ENCODE measurements at places on chromosomes 12 and 14.

DNA sequence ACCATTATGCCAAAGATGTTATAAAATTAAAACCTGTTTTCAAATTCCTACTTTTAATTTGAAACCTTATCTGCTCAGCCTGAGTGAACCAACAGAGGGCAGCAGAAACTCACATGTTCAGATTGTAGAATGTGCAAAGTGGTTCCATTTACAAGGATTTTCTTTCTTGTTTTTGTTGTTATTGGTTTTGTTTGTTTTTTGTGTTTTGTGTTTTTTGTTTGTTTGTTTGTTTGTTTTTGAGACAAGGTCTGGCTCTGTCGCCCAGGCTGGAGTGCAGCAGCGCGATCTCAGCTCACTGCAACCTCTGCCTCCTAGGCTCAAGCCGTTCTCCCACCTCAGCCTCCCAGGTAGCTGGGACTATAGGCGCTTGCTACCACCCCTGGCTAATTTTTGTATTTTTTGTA is 22.8 kb upstream of the GARIN2 start:
- DNase-seq, result peak; percentile 75

- no peak for DNase-seq
These were observed 69.9 kb downstream of the PPM1H start for GRCh38 chr12:62865065-62865464.

DNA sequence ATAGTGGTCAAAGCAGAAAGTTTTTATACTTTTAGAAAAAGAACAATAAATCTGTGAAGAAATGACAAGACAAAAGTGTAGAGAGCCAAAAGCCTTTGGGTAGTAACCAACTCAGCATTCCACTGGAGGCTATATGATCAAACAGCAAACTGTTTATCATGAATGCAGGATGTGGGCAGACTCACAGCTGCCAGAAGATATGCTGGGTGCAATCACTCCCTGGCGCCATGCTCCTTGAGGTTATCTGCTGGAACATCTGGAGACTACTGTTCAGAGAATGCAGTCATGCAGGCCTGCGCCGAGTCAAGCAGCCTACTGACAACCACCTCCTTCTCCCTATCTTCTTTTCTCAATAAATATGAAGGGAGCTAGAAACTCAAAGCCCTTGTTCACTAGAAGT is 49.0 kb upstream of the SLC8A3 start:
- peak; percentile 97 for DNase-seq

- DNase-seq, result no peak
These were observed 26.5 kb downstream of the MTA1 start for GRCh38 chr14:105445901-105446845.

- DNase-seq, result no peak
These were observed 58.5 kb downstream of the ARL6IP4 start for GRCh38 chr12:123038966-123039365.

DNA sequence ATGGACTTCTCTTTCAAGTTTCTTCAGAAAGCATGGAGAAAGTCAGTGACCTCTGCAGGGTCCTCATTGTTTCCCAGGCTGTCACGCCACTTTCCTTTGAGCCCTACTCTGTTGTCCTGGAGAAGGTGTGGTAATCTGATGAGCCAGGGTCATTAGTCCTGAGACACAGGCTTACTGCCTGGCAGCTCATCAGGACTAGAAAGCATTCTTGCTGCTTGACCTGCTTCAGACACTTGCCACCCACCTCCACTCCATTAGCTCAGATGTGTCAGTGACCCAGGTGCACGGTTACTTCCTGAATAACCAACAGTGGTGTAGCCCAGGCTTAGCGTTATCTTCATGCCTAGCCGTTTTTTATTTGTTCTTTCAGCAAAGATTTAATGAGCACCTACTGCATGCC is 93.9 kb downstream of the FGD4 start:
- DNase-seq, result no peak

DNA sequence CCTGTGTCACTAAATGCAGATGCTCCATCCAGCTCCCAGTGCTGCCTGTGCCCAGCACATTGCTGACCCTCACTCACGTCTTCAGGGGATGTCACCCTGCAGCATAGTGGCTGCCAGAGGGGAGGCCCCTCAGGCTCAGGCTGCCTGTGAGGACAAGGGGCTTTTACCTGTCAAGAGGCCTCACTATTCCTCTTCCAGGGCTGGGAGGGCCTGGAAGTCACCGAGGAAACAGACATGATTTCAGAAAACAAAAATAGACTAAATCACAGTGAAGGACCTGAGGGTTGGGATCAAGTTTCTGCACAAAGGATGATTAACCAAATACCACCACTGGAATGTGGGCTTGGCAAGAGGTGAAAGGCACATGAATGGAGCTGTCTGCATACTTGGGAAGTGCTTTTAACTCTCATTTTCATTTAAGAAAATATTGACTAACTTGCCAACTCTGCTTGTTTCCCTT is 1202.3 kb downstream of the BCL11B start:
- no peak for DNase-seq

- no peak for DNase-seq
These were observed 549.9 kb downstream of the GALC start for GRCh38 chr14:87443039-87443438.

GRCh38 chr12:69502345-69503081 is 32.3 kb downstream of the FRS2 start:
- DNase-seq, result no peak

DNA sequence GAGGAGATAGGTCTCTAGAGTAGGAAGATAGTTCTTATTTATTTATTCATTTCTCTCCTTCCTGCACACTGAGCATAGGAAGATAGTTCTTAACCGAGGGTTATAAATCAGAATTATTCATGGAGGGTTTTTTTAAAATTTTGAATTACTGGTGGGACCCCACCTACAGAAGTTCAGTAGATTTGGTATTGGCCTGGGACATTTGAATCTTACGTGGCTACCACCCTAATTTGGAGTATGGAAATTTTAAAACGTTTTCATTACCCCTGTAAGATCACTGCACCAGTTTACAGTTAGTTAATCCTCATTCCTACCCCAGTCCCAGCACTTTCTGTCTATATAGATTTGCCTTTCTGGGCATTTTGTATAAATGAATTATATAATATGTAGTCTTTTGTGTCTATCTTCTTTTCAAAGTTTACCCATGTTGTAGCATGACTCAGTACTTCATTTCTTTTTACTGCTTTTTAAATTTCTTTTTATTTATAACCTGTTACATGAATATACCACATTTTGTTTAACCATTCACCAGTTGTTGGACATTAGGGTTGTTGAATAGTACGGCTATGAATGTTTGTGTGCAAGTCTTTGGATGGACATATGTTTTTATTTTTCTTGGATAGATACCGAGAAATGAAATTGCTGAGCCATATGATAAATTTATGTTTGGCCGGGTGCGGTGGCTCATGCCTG is 44.9 kb downstream of the YLPM1 start:
- no peak for DNase-seq

GRCh38 chr12:104974626-104975290 is 11.4 kb upstream of the NOPCHAP1 start:
- DNase-seq, result no peak

GRCh38 chr12:14442221-14442881 is 76.9 kb downstream of the ATF7IP start:
- DNase-seq, result peak; percentile 16

DNA sequence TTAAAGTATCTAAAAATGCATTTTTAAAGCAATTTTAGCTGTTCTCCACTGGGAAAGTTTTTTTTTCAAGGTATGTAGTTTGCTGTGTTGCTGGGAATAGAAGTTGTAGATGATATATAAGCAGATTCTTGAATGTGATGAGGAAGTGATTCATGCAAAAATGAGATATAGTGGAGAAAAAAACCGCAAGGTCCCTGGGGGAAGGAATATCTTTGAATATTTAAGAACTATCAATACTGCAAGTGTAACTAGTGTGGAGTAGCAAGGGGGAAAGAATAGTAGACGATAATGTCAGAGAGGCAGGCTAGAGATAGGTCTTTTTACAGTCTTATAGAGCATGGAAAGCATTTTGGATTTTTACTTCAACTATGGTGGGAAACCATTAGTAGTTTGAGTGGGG is 42.5 kb downstream of the PTCSC3 start:
- DNase-seq, result no peak

- DNase-seq, result no peak
These were observed 5.0 kb upstream of the KLC1 start for GRCh38 chr14:103623883-103624482.

GRCh38 chr12:114835031-114835430 is 151.1 kb upstream of the TBX3 start:
- DNase-seq, result no peak

DNA sequence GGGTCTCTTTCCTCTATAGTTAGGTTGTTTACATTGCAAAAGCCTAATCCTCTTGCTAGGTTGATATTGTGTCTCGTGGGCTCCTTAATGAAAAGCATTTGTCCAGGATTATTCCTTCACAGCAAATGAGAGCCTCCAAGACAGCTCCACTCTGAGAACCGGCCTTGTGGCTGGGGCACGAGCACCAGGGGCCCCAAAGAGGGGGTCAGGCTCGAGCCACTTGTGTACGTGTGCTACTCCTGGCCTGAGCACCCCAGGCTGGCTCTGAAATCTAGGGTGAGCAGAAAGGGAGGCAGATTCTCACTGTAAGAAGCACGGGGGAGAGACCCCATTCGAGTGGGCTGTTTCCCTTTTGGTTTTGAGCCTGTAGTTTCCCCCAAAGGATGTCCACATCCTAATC is 45.0 kb upstream of the FZD10 start:
- DNase-seq, result no peak

- DNase-seq, result no peak
These were observed 70.3 kb upstream of the PRMT8 start for GRCh38 chr12:3420693-3421092.

- peak; percentile 99 for DNase-seq
These were observed 227.3 kb downstream of the KTN1 start for GRCh38 chr14:55807053-55807880.

DNA sequence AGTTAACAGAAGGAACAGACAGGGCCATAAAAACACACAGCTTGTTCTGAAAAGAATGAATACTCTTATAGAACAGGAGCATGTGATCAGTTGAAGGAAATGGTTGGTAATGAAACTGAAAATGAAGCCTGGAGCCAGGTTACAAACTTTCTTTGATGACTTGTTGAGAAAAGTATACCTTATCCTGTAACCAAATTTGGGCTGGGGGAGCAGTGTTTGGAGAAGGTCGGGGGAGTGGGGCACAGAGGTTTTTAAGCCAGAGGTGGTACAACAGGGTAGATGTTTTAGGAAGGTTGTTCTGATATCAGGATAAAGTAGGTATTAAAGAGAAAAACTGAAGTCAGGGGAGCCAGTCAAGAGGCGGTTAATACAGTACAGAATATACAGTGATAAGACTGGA is 8.2 kb downstream of the GOLT1B start:
- DNase-seq, result no peak

GRCh38 chr12:103105971-103106597 is 148.6 kb downstream of the ASCL1 start:
- DNase-seq, result no peak
